ENCODE measurements at places on chromosomes 11 and 22.

- no peak for DNase-seq
Measured at GRCh38 chr11:16070573-16070972, 285.8 kb downstream of the SOX6 start.

- DNase-seq = no peak
Measured at GRCh38 chr11:93890391-93891051, 40.1 kb upstream of the VSTM5 start.

- DNase-seq = no peak
Measured at GRCh38 chr11:11769782-11770181, 72.0 kb upstream of the USP47 start.

DNA sequence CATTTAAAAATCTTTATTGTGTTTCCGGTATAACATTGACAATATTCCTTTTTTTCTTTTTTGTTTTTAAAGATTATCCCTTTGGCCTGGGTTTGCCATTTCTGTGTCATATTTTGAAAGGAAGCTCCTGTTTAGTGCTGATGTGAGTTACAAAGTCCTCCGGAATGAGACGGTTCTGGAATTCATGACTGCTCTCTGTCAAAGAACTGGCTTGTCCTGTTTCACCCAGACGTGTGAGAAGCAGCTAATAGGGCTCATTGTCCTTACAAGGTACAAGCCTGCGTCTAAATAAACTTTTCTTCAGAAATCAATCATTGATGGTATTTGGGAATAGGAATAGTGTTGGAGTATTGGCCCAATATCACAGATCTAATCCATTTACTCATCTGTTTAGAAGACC, 19.8 kb downstream of the PIWIL4 start:
- no peak for DNase-seq

GRCh38 chr11:9732453-9732852, 68.6 kb downstream of the SWAP70 start:
- DNase-seq = no peak

- DNase-seq = no peak
Measured at GRCh38 chr11:19377881-19378280, 137.1 kb upstream of the E2F8 start.

DNA sequence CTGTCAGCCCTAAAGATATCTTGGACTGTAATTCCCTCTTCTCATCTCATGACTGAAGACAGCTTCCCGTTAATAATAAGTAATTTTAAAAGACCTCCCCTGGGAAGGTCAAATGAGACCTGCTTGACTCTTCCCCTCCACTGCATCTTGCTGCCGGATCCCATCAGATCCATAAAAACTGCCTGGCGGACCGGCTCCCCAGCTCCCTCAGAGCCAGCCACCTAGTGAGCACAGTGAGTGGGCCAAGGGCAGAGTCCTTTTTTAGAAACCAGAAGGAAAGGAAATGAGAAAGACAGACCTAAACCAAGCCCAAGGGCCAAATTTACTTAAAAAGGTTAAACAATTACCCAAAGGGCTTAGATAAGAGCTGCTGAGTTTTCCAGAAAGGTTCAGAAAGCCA, 595.3 kb downstream of the OPCML start:
- no peak for DNase-seq

GRCh38 chr11:14766585-14766984, 123.0 kb downstream of the PDE3B start:
- DNase-seq = no peak

GRCh38 chr11:95895815-95896214, 28.1 kb downstream of the MTMR2 start:
- no peak for DNase-seq

DNA sequence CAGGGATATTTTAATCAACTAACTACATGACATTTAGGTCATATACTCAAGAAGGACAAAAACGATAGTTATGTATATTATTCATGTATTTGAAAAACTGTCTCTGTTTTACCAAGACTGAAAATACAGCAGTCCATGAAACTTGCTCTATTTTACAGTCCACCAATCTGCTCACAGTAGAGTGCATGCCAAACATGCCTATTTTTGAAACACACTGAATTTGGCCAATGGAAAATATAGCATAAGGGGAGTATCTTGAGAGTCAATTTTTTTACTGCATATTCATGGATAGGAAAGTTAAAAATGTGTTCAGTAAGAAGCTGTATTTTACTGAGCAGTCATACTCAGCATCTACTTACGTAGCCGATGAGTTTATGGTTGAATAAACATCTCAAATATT, 621.2 kb upstream of the CHORDC1 start:
- DNase-seq = no peak

DNA sequence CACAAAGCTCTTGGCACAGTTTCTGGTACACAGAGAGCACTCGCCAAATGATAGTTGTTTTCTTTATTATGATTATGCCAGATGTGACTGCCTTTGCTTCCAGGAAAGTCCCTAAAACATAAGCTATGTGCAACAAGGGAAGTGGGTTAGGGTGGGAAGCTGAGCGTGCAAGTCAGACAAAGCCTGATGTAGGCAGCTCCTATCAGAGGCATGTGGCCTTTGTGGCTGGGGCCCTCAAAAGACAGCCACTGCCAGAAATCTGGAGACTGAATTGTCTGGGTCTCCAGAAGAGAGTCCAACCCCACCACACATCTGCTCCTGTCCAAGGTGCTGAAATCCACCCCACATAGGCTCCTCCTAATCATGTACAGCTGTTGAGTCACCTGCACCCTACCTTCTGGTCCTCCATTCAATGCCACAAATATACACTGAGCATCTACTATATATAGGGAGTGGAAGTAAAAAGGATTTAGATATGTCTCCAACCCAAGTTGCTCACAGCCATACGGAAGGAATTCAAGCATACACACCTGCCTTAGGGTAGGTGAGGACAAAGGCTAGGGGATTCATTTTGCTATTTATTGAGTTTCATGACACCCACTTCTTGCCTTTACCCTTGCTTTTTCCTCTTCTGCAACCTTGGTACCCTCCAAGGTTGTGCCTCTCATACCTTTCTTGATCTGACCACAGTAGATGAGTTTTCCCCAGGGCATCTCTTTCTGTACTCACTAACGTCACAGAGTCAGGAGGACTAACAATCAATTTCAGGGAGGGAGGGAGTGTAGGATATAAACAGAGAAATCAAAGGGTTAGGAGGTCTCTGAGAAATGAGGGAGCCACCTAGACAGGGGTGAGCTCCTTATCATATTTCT, 12.4 kb downstream of the SEC14L3 start:
- DNase-seq = no peak

GRCh38 chr22:36775586-36775963, 344 bp downstream of the IFT27 start:
- DNase-seq = no peak

GRCh38 chr11:28343304-28344233, 235.4 kb downstream of the METTL15 start:
- no peak for DNase-seq

- DNase-seq = no peak
Measured at GRCh38 chr11:72321381-72321996, 77.5 kb upstream of the PHOX2A start.

GRCh38 chr11:134047586-134047999, 21.3 kb upstream of the JAM3 start:
- DNase-seq = no peak

- no peak for DNase-seq
Measured at GRCh38 chr22:23922921-23923320, 28.7 kb downstream of the MIF start.

GRCh38 chr11:86738568-86738967, 61.8 kb upstream of the PRSS23 start:
- no peak for DNase-seq

GRCh38 chr11:959608-960007, 33.9 kb downstream of the AP2A2 start:
- no peak for DNase-seq

DNA sequence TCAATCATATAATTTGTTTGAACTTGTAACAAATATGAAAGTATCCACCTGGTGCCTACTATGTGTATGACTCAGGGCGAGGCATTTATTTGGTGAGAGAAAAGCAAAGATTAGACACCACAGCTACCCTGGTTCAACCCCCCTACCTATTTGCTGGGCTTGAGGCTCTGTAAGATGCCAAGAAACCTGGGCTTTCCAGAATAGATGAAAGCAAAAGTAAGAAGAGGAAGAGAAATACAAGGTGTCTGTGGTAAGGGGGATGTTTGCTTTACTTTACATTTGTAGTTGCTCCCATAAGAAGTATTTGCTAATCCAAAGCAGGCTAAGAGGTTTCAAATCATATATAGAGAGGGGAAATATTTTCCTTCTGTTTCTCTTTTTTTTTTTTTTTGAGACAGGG, 61.7 kb downstream of the DDI1 start:
- no peak for DNase-seq

DNA sequence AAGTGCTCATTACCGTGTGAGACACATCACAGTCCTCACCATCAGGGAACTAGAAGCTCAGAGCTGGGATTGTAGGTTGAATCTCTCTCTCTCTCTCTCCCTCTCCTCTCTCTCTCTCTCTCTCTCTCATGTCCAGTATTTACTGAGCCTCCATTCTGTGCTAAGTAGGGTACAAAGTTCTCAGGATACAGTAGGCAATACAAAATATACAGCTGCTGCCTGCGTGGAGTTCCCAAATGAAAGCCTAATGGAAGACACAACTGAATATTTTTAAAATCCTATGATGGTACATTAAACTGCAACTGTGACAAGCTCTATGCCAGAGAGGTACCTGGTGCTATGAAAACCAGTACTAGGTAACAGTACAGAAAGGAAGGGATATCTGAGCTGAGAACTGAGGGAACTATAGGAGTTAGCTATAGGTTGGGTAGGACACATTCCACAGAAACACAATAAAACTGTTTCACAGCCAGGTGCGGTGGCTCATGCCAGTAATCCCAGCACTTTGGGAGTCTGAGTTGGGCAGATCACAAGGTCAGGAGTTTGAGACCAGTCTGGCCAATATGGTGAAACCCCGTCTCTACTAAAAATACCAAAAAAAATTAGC, 9.6 kb upstream of the PRG2 start:
- DNase-seq = no peak

- no peak for DNase-seq
Measured at GRCh38 chr11:134836561-134836960, 424.5 kb upstream of the B3GAT1 start.

GRCh38 chr11:67332081-67332691, 21.2 kb downstream of the POLD4 start:
- DNase-seq = no peak

- DNase-seq = no peak
Measured at GRCh38 chr11:102615077-102615893, 9.8 kb downstream of the MMP20 start.

DNA sequence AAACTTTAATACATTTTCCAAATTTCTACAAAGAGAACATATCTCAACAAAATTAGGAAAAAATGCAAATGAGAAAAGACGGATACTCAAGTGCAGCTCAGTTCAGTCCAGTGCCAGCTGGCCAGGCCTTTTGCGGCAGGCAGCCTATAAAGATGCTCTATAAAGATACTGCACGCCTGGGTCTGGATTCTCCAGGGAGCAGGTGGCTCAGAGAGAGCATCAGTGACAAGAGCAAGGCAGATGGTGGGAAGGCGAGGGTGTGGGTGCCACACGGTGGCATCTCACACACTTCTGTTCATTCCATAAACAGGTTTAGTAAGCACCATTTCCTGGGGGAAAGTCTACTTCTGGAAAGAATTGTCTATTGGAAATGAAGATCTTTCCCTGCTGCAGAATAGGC, 18.1 kb upstream of the SCN3B start:
- DNase-seq = peak; percentile 44

DNA sequence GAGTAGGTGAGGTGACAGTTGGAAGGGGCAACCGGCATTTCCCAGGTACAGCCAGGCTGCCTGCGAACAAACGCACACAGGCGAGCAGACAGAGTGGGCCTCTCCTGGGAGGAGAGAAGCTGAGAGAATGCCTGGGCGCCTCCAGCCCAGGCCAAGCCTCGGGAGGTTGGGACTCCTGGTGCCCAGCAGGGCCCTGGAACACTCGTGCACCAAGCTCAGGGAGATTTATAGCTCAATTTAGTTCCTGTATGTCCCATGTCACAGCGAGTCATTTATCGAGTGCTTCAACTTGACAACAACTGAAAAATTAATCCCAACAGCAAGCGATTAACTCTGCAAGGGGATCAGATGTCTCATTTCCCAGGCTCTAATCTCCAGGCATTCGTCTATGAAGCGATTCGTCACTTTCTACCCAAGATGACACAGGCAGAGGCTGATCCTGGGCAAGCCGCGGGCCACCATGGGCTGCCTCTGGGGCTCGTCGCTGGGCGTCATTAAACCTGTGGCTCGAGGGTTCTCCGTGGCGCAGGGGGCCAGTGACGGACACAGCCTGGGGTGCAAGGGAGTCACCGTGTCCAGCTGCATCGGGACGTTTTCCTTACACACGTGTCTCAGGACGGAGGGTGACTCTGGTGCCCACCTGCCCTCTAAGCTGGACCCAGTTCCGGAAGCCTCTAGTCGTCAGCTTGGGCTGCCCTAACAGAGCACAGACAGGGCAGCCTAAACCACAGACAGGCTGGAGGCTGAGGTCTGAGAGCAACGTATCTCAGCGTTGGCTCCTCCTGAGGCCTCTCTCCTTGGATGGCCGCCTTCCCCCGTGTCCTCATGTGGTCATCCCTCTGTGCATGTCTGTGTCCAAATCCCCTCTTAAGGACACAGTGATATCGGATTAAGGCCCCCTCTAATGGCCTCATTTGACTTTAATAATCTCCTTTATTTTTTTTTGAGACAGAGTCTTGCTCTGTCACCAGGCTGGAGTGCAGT, 154.1 kb downstream of the CTTN start:
- DNase-seq = no peak

DNA sequence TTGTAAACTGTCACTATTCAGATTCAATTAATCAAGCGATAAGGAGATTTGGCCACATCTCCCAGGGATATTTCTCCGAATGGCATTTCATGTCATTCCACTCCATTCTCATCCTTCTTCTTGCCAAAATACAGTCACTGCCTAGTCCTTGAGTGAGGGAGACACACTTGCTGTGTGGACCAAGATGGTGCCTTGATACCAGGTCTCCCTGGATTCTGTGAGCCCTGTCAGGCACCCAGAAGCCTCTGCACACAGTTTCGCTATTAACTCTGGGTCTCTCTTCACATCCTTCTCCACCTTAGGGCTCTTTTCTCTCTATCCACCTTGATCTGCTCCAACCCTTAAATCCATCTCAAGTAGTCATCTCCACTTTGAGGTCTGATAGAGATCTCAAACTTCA, 119.9 kb upstream of the LMO1 start:
- DNase-seq = no peak

GRCh38 chr11:122524898-122525297, 130.6 kb upstream of the UBASH3B start:
- DNase-seq = no peak

DNA sequence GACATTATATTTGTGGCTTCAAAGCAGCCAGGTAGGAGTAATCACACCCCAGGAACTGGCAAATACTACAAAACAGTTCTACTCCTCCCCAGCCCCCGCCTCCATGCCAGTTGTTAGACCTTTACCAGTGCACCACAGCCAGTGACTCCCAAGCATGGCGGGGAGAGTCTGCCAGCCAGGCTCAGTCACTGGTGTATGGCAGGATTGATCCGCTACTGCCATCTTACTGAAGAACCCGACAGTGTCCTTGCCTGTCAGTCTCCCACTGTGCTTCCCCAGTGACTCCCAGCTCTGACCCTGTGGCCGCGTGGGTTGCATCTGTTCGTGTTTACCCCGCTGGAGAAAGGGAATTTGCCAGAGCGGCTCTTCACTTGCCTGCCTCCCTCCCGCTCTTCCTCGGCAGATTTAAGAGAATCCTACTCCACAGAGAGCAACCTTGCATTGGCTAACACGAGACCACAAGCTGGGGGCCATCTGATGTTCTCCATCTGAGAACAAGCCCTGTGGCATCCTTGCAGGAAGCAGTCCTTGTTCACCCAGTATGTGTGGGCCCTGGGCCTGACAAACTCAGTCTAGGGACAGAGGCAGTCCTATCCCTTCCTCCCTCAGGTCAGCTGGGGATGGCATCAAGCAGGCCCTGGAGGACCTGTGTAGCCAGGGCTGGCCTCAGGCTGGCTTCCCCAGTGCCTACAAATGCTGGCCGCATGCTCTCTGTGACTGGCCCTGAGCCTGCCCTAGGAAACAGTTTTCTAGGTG, 33.1 kb downstream of the GNAZ start:
- peak; percentile 19 for DNase-seq

Data from hippocampal formation (tissue), 2 donors.